ENCODE measurements at places on chromosomes 1 and 21. TPM values are rescaled to one million over a fixed set of nuclear protein-coding genes. Genes with fewer than 3 reads are reported as not detected.

Gene CYYR1
- total RNA-seq = 22.8 TPM

Gene OR2M3
- not detected for total RNA-seq

Gene ITLN2
- not detected for total RNA-seq

Gene CRP
- 0.65 TPM for total RNA-seq

Gene AUNIP
- not detected for total RNA-seq

Gene CELA3B
- total RNA-seq = 2.5 TPM

Gene HLX
- total RNA-seq = 22.1 TPM

Gene FAM151A
- total RNA-seq = not detected

Gene LEPROT
- total RNA-seq = 81.3 TPM

Gene BMP8B
- 0.69 TPM for total RNA-seq

Gene NRIP1
- total RNA-seq = 27.3 TPM

Gene KCNQ4
- 11.4 TPM for total RNA-seq

GRCh38 chr21:42313501-42313969 is 1.7 kb downstream of the TFF3 start:
- DNase-seq = no peak

DNA sequence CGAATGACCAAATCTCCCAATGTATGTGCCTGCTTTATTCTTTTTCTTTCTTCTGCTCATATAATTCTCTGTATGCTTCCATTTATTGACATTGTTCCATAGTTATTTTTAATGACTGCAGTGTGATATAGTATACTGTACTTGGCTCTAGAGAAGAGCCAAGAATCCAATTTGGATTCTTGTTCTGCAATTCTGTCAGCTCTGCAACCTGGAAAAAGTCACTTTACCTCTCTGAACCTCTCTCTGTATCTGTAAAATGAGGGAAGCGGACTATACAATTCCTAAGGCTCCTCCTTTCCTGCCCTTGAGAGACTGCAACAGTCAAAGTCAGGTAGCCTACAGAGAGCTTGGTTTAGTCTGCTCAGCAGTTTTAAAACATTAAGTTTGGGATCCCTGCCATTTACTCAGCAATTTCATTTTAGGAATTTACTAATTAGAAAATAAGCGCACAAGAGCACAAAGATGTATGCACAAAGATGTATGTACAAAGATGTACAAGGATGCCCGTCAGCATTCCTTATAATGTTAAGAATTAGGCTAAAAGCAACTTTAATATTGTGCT is 14.7 kb downstream of the DNAJC16 start:
- no peak for DNase-seq

DNA sequence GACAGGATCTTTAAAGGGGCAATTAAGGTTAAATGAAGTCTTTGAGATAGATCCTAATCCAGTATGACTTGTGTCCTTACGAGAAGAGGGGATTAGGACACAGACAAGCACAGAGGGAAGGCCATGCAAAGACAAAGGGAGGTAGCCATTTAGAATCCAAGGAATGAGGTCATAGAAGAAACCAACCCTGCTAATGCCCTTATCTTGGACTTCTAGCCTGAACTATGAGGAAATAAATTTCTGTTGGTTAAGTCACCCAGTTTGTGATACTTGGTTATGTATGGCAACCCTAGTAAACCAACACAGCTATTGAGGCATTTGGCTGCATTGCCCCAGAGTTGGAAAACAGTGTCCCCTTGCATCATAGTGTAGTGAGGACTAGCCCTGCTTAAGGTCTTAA is 121.3 kb downstream of the MAST2 start:
- no peak for DNase-seq

DNA sequence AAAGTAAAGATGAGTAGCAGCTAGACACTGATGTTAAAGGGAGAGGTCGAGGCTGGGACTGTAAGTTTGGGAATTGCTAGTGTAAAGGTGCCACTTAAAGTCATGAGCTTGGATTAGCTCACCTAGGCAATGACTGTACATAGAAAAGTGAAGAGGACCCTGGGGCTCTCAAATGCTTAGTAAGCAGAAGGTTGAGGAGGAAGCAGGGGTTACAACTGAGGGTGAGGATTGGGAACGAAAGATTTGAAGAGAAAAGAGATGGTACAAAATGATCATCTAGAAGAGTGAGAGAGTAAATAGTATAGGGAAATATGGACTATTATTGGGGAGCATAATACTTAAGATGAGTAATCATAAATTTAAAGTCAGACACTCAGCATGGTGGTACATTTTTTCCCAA is 63.1 kb upstream of the TNFSF4 start:
- no peak for DNase-seq

DNA sequence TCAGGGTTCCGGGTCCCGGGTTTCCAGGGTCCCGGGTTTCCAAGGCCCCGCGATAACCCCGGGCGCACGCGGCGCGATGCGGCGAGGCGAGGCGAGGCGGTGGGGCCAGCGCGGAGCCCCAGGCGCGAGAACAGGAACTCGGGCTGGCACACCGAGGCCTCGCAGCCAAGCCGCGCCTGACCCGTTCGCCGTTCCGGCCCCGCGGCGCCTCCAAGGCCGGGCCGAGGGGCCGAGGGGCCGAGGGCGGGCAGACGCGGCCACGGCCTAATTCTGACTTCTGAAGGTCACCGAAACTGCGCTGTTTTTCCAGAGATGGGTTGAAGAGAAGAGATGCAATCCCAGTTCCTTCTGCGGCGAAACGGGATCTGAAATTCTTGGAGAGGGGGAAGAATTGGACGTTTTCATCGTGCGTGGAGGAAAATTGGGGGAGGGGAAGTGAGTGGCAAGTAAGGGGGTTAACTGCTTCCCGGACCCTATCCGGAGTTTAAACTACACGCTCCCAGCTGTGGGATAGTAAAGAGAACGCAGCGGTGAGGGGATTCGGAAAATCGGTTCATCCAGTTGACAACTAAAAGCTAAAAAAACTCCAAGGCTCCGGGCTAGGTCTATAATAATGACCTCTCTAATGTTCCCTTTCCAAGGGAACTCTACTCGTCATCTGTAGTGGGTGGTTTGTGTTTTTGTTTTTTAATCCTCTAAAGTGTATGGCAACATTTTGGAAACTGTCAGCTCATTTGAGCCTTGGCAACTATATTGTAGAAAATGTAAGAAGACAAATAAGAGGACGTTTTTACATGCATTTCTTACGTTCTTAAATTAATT is 8.2 kb downstream of the TBX15 start:
- DNase-seq = no peak

- no peak for DNase-seq
Observed at GRCh38 chr1:158563853-158564252, 6.5 kb downstream of the OR6P1 start.

GRCh38 chr1:171127501-171127900 is 36.8 kb downstream of the FMO3 start:
- DNase-seq = no peak

GRCh38 chr1:56525489-56526041 is 53.8 kb downstream of the PLPP3 start:
- no peak for DNase-seq

DNA sequence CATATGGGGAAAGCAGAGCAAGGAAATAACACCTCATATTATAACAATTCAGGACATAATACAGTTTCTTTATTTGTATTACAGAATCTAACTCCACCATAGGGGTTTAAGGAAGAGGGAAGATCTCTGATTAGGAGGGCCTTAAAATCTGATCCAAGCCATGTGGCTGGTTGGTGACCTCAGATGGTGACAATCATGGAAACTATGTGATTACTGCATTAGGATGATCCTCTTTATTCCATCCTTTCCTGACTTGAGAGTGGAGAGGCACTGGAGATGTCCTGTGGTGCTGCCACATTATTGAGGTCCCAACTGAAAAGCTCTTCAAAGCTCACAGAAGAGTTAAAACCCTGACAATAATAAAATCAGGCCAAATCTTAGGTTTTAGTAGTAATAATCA is 168.1 kb upstream of the BEND5 start:
- DNase-seq = no peak

DNA sequence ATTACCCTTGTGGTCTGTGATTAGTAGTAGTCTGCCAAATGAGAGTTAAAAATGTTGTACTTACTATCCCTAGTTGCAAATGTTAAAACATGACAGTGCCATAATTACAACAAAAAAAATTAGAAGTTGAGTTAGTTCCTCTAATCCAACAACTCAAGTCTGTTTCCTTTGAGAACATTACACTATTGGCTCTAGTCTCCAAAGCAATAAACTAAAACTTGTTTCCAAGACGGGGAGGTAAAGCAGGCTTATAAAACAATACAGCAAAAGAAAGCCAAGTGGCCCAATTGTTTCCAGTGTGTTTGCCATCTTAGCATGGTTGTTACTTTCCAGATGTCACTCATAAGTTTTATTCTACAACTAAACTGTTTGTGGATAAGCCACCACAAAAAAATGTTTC is 11.6 kb downstream of the KYAT3 start:
- DNase-seq = no peak

GRCh38 chr1:143611159-143611558 is 360.6 kb downstream of the FAM72C start:
- DNase-seq = no peak

- DNase-seq = no peak
Observed at GRCh38 chr1:185406006-185406690, 89.1 kb upstream of the IVNS1ABP start.

GRCh38 chr1:119542492-119542946 is 35.5 kb downstream of the HSD3B1 start:
- DNase-seq = no peak

- no peak for DNase-seq
Observed at GRCh38 chr1:179745131-179745611, 2.1 kb downstream of the FAM163A start.

- peak; percentile 88 for DNase-seq
Observed at GRCh38 chr21:41932576-41933312, 21.1 kb downstream of the C2CD2 start.

- no peak for DNase-seq
Observed at GRCh38 chr1:100266741-100267140, 725 bp downstream of the RTCA start.

Data from posterior vena cava (tissue), 2 donors.